ENCODE measurements at places on chromosomes 13 and 19.
A peak's percentile ranks its signal among the peaks of the same experiment; 100 is the strongest.

- DNase-seq: no peak
These were observed 343.8 kb downstream of the KCNRG start for GRCh38 chr13:50359041-50359367.

- DNase-seq: no peak
These were observed 2.9 kb upstream of the KPTN start for GRCh38 chr19:47486900-47487299.

DNA sequence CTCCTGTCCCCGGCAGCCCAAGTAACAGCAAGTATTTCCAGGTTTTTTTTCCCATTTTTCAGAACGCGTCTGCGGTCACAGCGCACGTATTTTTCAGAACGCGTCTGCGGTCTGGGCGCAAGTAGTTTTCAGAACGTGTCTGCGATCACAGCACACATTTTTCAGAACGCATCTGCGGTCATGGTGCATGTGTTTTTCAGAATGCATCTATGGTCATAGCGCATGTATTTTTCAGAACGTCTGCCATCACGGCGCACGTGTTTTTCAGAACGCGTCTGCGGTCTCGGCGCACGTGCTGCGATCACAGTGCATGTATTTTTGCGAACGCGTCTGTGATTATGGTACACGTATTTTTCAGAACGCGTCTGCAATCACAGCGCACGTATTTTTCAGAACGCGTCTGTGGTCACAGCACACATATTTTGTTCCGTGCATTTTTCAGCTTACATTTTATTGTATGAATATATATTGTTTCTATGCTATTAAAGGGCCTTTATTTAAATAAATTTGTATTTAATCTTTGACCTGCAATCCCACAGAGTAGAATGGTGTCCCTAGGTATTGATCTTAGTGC is 19.7 kb downstream of the ATP4B start:
- no peak for DNase-seq

DNA sequence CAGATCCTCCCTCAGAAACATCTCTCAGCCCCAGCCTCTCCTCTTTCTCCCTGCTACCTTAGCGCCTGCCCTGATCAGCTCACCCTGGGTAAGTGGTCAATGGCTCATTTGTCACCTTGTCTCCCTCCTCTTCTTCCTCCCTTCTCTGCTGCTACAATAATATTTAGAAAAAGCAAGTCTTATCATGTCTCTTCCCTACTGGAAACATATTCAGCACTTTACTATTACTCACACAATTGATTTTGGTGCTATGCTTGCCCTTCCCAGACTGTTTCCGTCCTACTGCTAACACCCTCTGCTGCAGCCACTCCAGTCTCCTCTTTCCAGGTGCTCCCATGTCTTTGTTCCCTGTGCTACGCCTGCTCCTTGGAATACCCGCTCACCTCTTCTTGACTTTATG is 35.8 kb downstream of the ESD start:
- DNase-seq: no peak

GRCh38 chr19:7953060-7953459 is 9.6 kb upstream of the TIMM44 start:
- no peak for DNase-seq

GRCh38 chr19:10677751-10678150 is 23.5 kb upstream of the QTRT1 start:
- no peak for DNase-seq

DNA sequence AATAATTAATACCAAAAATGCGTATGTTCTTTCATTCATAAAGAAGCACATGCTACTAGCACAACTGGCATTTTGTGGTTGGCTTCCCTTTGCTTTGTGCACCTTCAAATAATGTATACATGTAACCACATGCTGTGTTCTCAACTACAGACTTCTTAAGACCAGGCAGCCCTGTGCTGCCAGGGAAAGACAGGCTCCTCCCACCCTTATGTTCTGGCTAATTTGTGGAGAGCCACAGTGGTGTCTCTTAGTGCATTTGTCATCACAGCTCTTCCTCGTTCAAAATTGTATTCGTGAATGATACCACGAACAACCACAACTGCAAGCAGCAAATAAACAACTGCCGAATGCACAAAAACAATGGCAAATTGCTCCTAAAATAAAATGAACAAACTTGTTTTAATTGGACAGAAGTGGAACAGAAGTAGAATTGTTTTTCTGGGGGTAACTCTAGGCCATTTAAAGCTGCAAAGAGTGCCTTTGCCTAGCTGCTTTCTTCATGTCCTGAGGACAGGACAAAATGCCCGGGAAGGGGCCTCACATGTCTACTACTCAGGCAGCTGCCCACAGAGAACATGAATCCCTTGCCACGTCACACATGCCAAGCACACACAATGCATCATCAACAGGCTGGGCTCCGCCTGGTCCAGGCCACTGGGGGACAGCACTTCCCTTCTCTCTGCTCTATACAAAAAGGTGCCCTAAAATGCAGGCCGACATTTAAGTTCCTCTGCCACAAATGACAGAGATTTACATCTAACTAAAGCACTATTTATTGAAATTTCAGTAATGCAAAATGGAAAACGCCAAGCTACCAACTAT is 21.7 kb downstream of the IRS2 start:
- DNase-seq: peak; percentile 13

GRCh38 chr19:36215276-36216123 is 594 bp downstream of the ZNF146 start:
- DNase-seq: no peak

- no peak for DNase-seq
These were observed 46.9 kb downstream of the PAN3 start for GRCh38 chr13:28185256-28185655.

DNA sequence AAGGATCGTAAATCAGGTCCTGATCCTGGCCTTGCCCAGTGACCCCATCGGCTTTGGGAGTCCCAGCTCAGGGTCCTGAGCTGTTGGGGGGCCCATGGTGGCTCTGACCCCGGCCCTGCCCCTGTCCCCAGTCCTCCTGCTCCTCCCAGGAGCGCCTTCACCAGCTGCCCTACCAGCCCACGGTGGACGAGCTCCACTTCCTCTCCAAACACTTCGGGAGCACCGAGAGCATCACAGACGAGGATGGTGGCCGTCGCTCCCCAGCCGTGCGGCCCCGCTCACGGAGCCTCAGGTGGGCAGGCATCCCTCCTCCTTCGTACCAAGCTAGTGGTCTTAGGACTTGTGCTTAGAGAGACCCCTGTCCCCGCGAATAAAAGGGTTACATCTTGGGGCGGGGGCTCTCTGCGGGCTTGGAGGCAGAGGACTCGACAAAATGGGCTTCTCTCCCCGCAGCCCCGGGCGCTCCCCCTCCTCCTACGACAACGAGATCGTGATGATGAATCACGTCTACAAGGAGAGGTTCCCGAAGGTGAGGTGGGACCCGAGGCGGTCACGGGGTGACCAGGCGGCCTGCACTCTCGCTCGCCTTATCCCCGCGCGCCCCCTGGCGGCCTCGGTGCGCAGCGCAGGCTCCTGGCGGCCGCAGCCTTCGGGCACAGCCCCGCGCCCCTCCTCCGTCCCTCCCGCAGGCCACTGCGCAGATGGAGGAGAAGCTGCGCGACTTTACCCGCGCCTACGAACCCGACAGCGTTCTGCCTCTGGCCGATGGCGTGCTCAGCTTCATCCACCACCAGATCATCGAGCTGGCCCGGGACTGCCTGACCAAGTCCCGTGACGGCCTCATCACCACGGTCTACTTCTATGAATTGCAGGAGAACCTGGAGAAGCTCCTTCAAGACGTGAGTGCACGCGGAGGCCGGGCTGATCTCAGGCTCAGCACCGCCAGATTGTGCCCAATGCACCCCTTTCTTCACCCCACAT is 9.1 kb downstream of the MAST1 start:
- peak; percentile 75 for DNase-seq

- no peak for DNase-seq
These were observed 3.0 kb downstream of the TTYH1 start for GRCh38 chr19:54418030-54418929.

All from activated CD4-positive, alpha-beta T cell treated with anti-CD3 and anti-CD28 coated beads, Interleukin-2, amount 50 U/mL, for 1 hour (primary cell).